ENCODE measurements at places on chromosomes 5 and 9.

DNA sequence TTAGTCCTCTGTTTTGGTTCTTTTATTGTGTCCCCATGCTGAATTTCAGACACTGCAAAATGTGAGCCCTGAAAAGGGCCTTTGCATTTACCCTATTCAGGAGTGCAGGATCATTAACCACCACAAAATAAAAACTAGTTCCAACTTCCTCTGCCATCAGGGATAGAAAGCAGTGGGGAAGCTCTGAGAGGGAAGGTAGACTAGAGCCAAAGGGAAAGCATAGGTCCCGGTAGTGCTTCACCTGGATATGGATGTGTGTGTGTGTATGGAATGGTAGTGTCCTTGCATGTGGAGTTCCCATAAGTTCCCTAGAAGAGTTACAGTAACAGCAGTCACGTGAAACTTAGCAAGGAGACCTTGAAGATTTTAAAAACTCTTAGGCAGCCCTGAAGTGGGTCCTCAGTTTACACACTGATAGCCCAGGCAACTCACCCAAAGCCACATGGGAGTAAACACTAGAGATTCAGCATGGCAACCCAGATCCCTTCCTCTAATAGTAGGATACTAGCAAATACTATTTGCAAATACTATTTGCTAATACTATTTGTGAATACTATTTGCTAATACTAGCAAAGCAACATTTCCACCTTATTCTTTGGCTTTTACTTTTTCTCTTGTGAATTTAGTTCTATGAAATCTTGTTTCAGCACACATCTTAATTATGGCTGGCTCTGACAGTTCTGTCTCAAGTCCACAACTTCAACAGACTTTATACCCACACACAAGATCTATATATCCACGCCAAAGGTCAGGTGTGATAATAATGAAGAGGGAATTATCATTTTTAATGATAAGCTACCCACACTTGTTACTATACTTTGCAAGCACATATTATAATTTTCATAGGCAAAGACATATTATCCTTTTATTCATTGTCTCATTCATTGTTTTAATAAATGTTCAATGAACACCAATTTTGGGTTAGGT, 70.4 kb upstream of the IFNE start:
- DNase-seq, result no peak

DNA sequence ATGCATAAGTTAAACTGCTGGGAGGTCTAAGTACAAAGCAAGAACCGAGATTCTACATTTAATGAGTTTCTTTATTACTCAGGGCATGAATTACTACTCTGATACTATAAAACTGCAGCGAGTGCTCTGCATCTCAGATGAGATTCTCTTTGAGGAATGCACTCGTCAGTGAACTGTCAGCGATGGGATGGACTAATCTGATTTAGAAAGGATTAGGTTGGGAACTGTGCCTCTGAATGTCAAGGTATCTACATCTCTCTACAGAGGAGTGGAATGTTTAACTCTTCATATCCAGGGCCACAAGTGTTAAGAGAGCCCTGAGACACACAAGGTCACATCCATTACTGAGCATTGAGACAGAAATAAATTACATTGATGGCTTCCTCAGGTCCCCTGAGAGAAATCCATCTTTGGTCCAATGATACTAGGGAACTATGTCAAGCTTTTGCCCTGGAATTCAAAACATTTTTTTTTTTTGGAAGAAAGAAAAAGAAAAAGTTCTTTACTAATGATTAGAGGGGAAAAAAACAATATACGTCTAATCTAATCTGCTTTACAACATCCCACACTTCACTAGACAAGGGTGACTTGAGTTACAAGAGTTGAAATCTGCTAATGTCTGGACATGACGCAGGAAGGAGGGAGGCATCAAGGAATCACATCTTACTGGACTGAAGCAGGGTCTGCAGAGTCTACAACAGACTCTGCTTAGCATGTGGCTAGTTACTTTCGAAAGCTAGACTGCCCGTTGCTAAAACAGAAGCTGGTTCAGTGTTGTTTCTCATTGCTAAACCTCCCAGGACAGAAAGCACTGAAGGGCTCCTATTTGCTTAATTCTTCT, 270.0 kb upstream of the TLE4 start:
- DNase-seq, result no peak

DNA sequence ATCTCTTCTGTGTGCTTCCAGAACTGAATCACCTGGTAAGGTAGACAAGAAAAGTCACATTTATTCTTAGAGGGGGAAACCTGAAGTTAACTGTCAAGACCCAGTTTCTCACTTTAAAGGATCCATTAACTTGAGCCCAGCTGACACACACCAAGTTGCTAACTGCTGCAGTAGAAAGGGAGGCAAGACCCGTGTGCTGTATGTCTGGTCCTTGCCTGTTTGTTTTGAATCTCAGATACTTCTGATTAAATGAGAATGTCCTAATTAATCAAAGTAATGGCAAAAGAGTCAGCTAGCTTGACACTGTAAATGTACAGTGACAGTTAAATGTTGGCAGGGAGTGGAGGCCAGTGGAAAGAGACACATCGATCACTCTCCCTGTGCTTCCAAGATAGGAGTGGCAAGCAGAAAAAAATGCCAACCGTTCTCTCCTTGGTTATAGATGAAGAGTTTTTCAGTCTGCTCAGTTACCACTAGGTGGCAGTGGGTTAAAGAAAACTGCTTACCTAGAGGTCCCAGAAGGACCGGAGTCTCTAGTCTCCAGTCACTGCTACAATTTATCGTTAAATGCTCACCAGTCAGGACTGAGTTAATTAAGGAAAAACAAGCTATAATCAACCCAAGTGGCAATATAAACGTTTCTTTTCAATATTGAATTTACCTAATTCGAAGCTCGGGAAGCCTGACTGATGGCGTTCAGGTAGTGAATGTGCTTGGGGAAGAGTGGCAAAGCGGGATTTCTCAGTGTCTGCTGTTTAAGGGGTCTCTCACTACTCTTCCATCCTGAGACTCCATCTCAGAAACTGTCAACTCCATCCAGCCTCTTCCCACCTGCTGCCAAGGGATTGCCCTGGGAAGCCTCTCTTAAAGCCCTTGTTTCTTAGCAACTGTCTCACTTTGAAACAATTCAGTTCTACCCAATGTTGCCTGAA, 18.4 kb downstream of the LSM11 start:
- DNase-seq, result no peak

DNA sequence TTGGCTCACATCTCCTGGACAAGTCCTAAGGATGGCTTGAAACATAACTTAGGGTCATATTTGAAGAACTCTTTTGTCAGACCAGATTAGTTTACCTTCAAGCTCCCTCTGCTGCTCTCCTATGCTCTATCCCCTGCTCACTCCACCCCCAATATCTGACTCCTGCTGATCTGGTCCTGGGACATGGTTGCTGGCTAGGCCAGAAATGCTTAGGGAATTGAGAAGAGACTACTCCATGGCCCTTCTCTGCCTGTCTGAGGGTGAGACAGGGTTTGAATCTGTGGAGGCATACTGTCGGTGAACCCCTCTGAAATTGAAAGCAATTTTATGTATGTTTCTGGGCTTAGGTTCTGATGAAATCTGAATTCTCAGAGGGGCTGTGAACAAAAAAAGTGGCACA, 3.3 kb downstream of the OTULIN start:
- DNase-seq, result no peak

- no peak for DNase-seq
Observed at GRCh38 chr5:10779592-10779991, 18.6 kb upstream of the DAP start.

GRCh38 chr5:80904533-80905187, 55.5 kb upstream of the RASGRF2 start:
- no peak for DNase-seq
